Fibroblast of skin of abdomen (primary cell): ENCODE measurements at places on chromosomes 7 and 10.

GRCh38 chr10:59753267-59753666, at the start of gene MRLN:
TSS of gene MRLN (minus strand) at chr10:59753455.
- no peak for DNase-seq

GRCh38 chr7:44217852-44218402, 17.1 kb downstream of the YKT6 start:
- no peak for DNase-seq

DNA sequence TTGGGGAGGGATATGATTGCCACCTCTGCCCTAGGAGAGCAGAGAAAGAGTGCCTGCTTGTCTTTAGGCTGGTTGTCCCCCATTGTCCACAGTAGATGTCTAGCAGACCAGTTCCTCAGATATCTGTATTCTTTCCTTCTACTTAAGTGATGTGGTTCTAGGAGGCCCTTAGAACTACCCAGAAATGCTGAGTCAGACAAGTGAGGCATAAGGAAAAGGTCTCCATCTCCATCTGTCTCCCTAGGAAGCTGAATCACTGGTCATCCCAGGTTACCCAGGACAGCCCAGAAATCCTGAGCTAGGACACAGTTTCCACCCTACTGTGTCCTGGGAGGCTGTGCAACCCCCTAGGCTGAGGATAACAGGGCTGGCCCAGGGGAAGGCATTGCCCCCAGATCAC, 93.4 kb upstream of the INHBA start:
- peak; percentile 22 for DNase-seq

- peak; percentile 88 for DNase-seq
Observed at GRCh38 chr10:103966671-103967447, at the start of gene SLK. TSS of gene SLK (plus strand) at chr10:103967140. CDS start at chr10:103967746, 606 bp downstream.

- DNase-seq: no peak
Observed at GRCh38 chr10:119478811-119479341, 63.6 kb downstream of the RGS10 start.
